ENCODE measurements at places on chromosomes 13 and 19.

- DNase-seq, result no peak
These were observed 4.9 kb downstream of the ZAR1L start for GRCh38 chr13:32310134-32310706.

DNA sequence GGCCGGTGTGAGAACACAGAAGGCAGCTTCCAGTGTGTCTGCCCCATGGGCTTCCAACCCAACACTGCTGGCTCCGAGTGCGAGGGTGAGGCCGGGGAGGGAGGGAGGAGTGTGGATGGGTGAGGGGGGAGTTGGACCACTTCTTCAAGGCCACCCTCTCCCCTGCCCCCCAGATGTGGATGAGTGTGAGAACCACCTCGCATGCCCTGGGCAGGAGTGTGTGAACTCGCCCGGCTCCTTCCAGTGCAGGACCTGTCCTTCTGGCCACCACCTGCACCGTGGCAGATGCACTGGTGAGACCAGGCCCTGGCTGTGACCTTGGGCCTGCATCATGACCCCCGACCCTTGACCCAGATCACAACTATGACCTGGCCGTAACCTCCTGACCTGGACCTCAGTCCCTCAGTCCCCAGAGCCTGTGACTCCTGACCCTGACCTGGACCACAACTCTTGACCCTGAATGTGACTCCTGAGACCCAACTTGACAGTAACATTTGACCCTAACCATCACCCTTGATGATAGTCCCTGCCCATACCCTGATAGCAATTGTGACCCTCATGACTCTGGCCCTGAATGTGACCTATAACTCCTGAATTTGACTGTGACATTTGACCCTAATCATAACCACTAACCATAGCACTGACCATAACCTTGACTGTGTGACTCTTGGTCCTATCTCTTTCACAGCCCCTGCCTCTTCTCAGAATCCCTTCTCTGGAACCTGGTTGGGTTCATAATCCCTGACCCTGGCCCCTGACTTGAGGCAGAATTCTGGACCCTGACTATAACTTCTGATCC lies 10.9 kb downstream of the LTBP4 start:
- no peak for DNase-seq

GRCh38 chr13:34588362-34588761 lies 353.7 kb upstream of the NBEA start:
- DNase-seq, result no peak

DNA sequence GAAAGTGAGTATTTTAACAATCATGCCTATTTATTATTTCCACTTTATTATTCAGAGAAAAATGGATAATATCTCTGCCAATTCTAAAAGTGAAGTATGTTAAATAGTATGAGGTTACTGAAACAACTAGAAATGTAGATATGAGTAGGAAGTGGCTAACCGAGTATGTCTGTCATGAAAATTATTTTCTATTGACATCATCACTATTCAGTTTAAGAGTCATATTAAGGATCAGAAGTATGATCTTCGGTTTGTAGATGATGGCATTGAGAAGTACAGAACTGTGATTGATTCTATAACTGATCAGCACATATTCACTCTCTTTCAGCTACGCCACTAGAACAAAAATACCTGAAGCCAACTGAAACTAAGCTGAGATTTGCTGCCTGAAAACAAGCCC lies 146.4 kb upstream of the SLITRK5 start:
- no peak for DNase-seq

DNA sequence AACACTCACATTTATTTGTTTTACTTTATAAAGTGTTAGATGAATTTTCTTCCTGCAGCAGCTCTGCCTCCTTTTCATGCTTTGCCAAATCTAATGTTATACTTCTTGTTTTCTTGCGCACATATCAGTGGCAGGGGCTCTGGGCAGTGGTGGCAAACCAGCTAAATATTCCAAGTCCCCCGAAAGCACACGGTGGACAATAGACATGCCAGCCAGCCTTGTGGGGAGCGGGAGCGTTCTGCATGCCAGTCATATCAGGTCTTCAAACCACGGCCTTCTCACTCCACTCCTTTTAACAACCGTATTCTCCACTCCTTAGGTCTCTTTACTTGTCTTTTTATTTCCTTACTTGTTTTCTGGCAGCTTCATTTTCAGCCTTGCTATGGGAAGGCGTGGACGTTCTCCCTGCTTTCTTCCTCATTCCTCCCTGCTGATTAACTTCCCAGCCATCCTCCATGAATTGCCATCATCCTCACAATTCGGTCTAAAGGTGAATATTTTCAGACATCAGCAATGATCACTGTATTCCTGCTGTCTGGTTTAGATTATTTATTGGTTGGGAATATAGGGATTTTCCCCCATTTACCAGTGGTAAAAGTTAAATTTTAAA lies 77.1 kb upstream of the WASF3 start:
- DNase-seq, result no peak

- no peak for DNase-seq
These were observed at the start of gene PLVAP for GRCh38 chr19:17376935-17377600. TSS of gene PLVAP (minus strand) at chr19:17377342. CDS start at chr19:17377288, 54 bp downstream.

All from MG63 (cell line).